ENCODE measurements at places on chromosomes 16 and 17.
A peak's percentile ranks its signal among the peaks of the same experiment; 100 is the strongest.

- DNase-seq, result no peak
Measured at GRCh38 chr16:747978-748746, 7.4 kb upstream of the CIAO3 start.

GRCh38 chr17:30956764-30957374 is 14.0 kb upstream of the RNF135 start:
- DNase-seq, result no peak

DNA sequence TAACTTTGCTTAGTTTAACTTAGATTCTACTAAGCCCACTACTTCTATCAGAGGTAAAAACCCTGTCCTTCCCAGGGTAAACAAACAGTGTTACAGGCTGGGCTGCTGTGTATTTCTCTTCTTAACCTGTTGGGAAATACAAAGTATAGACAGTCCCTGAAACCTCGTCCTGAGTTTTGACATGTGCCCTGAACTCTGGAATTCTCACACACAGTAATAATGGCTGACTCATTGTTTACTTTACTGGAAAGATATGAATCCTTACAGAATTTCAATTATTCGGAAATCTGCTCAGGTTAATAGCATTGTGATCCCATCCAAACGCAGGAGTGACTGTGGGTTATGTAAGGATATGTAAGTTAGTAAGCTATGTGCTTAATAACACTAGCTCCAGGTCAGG is 199.1 kb downstream of the TMEM114 start:
- DNase-seq, result no peak

GRCh38 chr16:74503412-74503811 is 82.1 kb upstream of the CLEC18B start:
- no peak for DNase-seq

GRCh38 chr16:66549284-66550131 is at the start of gene TK2:
TK2 (minus strand) TSS chr16:66550122; CDS start chr16:66550061, 61 bp downstream.
- DNase-seq, result peak; percentile 73

GRCh38 chr17:78126895-78127238 is 1.7 kb downstream of the TMC6 start:
- DNase-seq, result no peak

GRCh38 chr17:63524051-63524450 is 893 bp downstream of the KCNH6 start:
- no peak for DNase-seq

DNA sequence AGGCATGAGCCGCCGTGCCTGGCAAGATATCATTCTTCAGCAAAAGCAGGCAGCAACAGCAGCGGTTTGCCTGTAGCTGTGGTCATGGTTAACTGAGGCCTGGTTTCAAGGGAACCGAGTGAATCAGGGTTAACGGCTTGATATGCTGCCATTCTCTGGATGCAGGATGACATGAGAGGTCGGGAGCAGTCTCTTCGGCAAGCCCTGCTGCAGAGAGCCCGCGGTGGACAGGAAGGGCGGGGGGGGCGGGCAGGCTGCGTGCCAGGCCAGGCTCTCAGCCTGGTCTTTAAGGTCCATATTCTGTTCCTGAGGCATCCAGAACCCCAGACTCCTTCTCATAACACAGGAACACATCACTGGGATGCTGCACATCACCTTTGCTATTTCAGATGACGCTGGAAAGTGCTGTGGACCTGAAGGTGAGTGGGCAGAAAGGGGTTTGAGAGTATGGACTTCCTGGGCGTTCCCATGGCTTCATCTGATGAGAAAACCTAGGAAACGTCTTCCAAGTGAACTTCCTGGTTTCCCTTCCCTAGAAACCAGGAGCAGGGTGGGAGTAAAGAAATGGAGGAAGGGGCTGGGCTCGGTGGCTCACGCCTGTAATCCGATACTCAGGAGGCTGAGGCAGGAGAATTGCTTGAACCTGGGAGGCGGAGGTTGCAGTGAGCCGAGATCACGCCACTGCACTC is 165.6 kb upstream of the RPH3AL start:
- no peak for DNase-seq

- DNase-seq, result no peak
Measured at GRCh38 chr16:28834873-28835863, 11.0 kb downstream of the TUFM start.

GRCh38 chr16:66134875-66135274 is 231.6 kb upstream of the CDH5 start:
- no peak for DNase-seq

DNA sequence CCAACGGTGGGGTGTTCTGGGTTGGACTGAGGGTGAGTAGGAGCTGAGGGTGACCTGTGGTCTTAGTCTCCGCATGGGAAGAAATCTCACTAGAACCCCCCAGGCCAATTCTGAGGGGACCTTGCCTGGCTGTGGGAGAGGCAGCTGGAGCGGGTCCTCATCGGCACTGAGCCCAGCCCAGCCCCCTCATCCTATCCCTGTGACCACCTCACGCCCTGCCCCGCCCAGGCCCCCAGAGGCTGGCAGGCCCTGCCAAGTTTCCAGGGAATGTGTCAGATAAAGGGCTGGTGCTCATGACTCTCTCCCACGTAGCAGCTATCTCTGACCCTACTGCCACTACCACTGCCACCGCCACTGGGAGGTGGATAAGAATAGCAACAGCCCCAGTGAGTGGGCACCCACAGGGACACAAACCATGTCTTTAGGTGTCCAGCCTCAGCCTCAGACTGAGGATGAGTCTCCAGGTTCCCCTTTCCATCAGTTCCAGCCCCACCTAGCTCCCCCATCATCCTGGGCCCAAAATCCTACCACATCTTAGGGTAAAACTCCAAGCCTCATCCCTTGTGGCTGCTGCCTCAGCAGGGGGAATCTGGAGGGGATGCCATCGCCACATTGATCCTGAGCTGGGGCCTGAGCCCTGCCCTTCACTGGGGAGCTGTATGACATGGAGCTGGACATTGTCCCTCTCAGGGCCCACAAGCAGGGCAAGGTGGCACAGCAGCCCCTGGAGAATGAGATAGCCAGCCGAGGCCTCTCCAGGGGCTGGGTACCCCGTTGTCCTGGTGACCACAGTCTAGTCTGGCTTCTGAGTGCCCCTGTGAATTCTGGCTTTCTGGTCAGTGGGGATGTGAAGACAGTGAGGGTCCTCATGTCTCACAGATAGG is 14.9 kb downstream of the CDH16 start:
- DNase-seq, result no peak

GRCh38 chr17:28404812-28405570 is 1.0 kb downstream of the SLC46A1 start:
- no peak for DNase-seq

GRCh38 chr17:72683506-72684404 is 408.7 kb downstream of the SLC39A11 start:
- DNase-seq, result no peak

GRCh38 chr16:17970816-17971331 is 365.7 kb downstream of the NPIPA8 start:
- no peak for DNase-seq

DNA sequence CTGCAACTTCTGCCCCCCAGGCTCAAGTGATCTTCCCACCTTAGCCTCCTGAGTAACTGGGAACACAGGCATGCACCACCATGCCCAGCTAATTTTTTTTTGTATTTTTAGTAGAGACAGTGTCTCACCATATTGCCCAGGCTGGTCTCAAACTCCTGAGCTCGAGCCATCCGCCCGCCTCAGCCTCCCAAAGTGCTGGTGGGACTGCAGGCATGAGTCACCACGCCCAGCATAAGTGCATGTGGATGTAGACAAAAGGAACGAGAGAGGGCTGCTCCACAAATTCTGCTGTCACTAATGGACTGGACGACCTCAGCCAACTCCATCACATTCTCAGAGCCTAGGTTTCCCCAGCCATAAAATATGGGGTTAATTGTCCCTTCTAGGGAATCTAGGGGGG is 7.7 kb upstream of the SP2 start:
- DNase-seq, result no peak

DNA sequence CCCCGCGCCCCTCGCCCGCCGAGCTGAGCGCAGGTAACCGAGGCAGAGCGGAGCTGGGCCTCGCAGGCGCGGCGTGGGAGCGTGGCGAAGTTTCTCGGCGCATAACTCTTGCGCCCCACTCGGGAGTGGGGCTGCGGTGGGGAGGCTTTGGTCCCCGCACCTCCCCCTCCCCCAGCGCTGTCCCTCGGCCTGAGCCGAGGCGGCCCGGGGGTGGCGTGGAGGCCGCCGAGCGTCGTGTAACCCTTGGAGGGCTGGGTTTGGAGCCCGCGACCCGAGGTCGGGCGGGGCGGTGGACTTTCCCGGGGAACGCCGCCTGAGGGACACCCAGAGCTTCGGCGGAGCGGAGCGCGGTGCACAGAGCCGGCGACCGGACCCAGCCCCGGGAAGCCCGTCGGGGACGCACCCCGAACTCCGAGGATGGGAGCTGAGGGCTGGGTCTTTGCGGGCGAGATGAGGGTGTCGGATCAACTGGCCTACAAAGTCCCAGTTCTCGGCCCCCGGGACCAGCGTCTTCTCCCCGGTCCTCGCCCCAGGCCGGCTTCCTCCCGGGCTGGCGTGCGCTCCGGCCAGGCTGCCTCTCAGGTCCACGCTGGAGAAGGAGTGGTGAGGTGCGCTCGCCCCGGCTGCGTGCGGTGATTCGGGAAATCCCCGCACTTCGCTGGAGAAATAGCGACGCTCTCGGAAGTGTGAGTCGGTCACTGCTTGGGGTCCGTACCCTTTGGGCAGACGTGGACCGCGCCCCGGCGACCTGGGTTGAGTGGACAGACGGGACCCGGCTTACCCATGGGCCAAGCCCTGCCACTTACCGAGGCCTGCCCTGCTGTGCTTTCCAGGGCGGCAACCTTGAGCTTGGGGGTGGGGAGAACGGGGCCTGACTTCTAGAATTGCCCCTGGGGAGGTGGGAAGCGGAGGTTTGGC is 168.4 kb downstream of the RAB11FIP4 start:
- no peak for DNase-seq

DNA sequence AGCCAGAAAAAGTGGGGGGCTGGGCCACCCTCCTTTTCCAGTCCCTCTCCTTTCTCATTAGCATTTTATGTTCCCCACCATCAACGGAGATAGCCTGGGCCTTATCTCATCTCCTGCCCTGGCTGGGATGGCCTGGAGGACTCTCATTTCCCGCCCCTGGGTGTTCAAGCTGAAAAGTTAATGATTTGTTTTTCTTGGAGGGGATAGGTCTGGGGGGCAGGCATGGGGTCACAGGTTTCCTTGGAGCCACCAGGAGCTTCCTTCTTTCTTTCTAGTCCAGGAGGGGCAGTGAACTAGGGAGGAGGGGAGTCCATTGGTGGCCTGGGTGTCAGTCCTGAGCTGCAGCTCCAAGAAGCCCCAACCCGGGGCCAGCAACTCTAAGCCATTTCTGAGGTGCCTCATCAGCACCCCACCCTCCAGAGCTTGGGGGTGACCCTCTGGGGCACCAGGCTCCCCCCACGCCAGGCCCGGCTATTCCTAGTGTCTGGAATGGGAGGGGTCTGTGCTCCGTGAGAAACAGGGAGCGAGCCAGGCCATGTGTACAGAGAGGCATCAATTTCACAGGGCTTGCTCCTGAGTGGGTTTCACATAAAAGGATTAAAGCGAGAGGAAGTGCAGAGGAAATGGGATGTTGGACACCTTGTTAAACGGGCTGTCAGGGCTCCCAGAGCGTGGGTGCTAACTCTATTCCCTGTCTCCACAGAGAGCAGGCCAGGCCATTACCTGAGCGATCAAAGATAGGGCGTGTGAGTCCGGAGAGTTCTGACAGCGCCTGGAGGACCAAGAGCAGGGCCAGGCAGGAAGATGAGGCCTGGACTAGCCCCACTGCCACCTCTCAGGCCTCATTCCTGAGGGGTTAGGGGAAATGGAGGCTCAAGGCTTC is 90.6 kb upstream of the LHX1 start:
- DNase-seq, result no peak

GRCh38 chr17:8071496-8071895 is 16.0 kb downstream of the ALOX12B start:
- no peak for DNase-seq

DNA sequence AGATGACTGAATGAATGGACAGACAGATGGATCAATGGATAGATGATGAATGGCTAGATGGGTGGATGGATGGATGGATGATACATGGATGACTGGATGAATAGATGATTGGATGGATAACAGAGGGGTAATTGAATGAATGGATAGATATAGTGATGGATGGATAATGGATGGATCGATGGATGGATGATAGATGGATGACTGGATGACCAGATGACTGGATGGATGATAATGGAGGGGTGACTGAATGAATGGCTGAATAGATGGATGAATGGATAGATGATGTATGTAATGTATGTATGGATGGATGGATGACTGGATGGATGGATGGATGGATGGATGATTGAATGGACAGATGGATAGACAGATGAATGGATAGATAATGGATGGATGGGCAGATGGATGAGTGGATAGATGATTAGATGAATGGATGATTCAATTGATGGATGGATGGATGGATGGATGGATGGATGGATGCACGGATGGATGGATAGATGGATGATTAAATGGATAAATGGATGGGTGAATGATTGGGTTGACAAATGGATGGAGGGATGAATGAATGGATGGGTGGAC is 87.7 kb downstream of the CDYL2 start:
- DNase-seq, result no peak

DNA sequence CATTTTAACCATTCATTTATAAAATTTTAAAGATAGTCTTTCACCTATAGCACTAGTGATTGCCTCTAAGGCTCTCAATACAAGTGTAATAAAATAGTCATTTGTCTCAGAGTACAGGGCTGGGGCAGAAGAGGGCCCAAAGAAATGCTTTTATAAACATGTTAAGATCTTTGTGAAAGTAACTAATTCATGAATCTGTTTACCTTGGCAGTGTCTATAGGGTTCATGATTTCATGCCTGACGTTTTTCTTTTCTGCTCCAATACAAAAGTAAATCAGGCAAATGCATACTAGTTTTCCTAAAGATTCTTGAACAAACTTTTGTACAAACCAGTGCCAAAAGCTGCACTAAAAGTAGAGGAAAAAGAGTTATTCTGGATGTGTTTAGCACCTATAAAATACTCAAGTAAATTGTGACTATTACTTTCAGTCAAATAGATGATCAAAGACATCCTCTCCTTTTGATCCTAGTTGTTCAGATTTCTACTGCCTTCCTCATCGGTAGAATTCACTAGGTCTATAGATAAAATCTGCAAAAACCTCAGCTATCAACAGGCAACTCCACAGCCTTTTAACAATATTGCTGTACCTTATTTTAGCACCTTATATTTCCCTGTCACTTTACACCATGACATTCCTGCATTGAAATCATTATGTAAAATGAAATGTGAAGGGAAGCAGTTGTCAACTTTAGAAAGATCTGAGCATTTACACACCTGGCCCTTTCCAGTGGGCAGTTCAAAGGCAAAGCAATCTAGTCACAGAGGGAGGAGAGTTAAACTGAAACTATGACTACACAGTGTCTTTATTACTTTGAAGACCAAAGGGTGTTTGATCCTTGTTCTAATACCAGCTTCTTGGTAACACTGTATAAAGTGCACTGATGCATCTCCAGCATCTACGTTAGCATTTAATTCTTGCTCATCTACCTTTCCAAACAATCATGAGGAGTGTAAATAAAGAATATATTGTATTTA is 100.0 kb upstream of the MED13 start:
- peak; percentile 24 for DNase-seq

Measured in GM06990 (cell line).